ENCODE measurements at places on chromosomes 3 and 15. TPM values are rescaled to one million over a fixed set of nuclear protein-coding genes. Genes with fewer than 3 reads are reported as not detected.

Gene EXD1
- total RNA-seq = not detected

Gene BDH1
- 3.9 TPM for total RNA-seq

Gene REC114
- not detected for total RNA-seq

Gene TUSC7
- not detected for total RNA-seq

Gene RASL12
- total RNA-seq = 0.15 TPM

Gene ERICH6
- not detected for total RNA-seq
